ENCODE measurements at places on chromosomes 3 and 15.

- H3K27ac ChIP-seq: no peak overlapping the region
- H3K36me3 ChIP-seq: no peaks in the 10 kb centered on the region
- no peak for DNase-seq
- no peaks in the 10 kb centered on the region for H3K4me1 ChIP-seq
Measured at GRCh38 chr3:186519021-186519658, 25.0 kb downstream of the CRYGS start.

DNA sequence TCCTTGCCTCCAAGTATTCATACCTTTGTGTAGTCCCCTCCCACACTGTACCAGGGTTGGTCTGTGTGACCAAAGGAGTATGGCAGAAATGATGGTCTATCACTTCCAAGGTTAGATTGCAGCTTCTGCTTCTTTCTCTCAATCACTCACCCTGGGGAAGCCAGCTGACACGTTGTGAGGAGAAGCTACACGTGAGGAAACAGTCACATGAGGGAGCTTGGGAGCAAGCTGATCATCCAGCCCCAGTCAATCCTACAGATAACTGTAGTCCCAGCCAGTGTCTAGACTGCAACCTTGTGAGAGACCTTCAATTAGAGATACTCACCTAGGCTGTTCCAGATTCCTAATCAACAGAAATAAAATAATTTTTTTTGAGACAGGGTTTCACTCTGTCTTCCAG, 6.2 kb upstream of the ZNF774 start:
- H3K27ac ChIP-seq: no peak overlapping the region
- H3K27me3 ChIP-seq: no peaks in the 10 kb centered on the region
- H3K4me3 ChIP-seq: no peak overlapping the region
- peaks cover 19% of the 10 kb centered on the region for H3K4me1 ChIP-seq

- H3K36me3 ChIP-seq: no peaks in the 10 kb centered on the region
- H3K27me3 ChIP-seq: no peaks in the 10 kb centered on the region
- no peaks in the 10 kb centered on the region for H3K4me1 ChIP-seq
- no peak overlapping the region for H3K4me3 ChIP-seq
- no peak for DNase-seq
Measured at GRCh38 chr15:57134851-57135250, 216.4 kb downstream of the TCF12 start.

- no peaks in the 10 kb centered on the region for H3K27me3 ChIP-seq
- H3K36me3 ChIP-seq: no peaks in the 10 kb centered on the region
- H3K4me3 ChIP-seq: no peak overlapping the region
- peak; percentile 26 for DNase-seq
- no peak overlapping the region for H3K27ac ChIP-seq
Measured at GRCh38 chr15:25179673-25180511, 225.1 kb downstream of the SNRPN start.

DNA sequence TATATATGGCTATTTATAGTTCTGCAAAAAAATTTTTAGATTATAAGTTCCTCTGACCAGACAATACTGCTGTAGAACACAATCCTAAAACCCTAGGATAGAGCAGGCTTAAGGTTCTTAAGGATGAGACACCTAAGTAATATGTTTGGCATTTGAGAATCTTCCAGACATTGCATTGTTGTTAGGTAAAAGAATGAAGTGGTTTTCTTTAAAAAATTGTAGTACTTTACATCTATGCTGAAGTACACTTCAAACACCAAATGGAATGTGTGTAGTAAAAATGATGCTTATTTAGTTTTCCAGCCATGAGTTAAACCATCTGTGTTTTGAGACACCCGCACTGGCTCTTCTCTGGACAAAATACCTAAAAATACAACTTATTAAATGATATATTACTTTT, 857.7 kb downstream of the OTOL1 start:
- no peak overlapping the region for H3K27ac ChIP-seq
- no peaks in the 10 kb centered on the region for H3K27me3 ChIP-seq
- H3K36me3 ChIP-seq: no peaks in the 10 kb centered on the region
- DNase-seq: no peak
- H3K4me3 ChIP-seq: no peak overlapping the region

- H3K4me1 ChIP-seq: no peaks in the 10 kb centered on the region
- no peak overlapping the region for H3K4me3 ChIP-seq
- H3K27ac ChIP-seq: no peak overlapping the region
- H3K36me3 ChIP-seq: no peaks in the 10 kb centered on the region
- H3K27me3 ChIP-seq: no peaks in the 10 kb centered on the region
Measured at GRCh38 chr3:139295040-139295439, 48.8 kb upstream of the MRPS22 start.

GRCh38 chr3:48299746-48300712, 33.4 kb downstream of the SPINK8 start:
- no peaks in the 10 kb centered on the region for H3K27me3 ChIP-seq
- peak overlapping the region; percentile 80 for H3K4me3 ChIP-seq
- H3K27ac ChIP-seq: peak overlapping the region; percentile 96

DNA sequence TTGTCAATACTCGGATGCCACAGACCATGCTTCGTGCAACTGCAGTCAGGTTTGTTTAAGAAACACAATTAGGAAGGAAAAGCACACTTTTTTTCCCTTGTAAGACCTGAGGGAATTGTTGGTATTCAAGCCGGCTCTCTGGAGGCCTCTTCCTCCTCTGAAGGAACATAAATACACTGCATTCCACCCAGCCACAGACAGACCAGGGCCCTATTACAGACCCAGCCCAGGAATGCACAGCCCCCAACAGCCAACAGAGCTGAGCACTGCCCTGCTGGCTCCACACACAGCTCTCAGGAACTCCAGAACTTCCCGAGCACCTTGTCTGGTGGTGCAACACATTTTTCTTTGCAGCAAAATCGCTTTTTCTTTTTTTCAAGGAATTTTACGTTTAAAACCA, 488.7 kb upstream of the PROK2 start:
- H3K36me3 ChIP-seq: no peaks in the 10 kb centered on the region
- no peak for DNase-seq
- H3K4me3 ChIP-seq: no peak overlapping the region
- H3K4me1 ChIP-seq: peaks cover 51% of the 10 kb centered on the region
- H3K27ac ChIP-seq: no peak overlapping the region

DNA sequence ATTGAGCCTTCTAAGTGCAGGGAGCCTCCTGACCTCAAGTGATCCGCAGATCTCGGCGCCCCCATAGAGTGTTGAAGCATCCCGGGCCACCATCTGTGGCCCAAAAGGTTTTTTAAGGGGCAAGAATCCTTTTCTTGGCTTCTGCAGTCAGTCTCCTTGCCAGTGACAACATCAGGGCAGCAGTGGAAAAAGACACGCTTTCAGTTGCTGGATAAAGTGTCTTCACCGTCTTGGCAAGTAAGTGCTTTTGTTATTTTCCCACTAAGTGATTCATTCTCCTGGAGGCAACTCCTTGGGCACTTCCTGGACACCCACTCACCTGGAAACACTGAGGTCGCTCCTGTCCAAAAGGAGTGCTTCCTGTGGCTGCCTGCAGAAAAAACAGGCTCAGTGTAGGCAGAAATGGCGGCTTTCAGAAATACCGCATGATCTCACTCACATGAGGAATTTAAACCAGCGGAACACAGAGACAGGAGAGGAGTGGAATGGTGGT, 71.7 kb upstream of the ABHD2 start:
- H3K27me3 ChIP-seq: no peaks in the 10 kb centered on the region
- peak overlapping the region; percentile 78 for H3K27ac ChIP-seq
- H3K36me3 ChIP-seq: no peaks in the 10 kb centered on the region
- no peak for DNase-seq
- no peaks in the 10 kb centered on the region for H3K4me1 ChIP-seq

GRCh38 chr3:158732856-158733200, 571 bp upstream of the RARRES1 start:
- peak overlapping the region; percentile 55 for H3K4me3 ChIP-seq
- peak overlapping the region; percentile 67 for H3K27ac ChIP-seq
- no peak for DNase-seq

DNA sequence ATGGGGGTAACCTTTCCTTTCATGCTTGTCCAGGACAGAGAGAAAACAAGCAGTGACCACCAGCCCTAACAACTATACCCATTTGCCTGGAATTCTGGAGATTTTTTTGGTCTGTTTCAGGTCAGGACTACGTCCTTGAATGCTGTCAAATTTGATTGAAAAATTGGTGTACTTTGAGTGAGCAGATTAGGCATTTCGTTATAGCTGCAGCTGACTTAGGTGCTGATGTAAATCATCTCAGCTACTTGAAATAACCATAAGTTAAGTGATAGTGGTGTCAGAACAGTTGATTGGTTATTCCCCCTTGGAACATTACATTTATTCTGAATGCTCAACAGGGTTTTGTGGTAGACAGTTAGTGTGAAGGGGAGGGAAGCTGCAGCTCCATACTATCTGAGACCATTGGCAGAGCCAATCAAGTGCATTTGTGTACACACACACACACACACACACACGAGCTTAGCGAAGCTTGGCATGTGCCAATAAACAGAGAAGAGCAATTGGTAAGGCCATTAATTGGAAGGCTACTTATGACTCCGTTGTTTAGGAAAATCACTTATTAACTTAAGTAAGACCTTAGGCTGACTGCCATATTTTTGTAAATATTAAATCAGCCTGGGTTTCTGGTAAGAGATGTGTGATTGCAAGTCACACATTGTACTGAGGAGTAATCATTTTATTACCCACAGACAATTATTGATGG, 447.8 kb downstream of the MFSD1 start:
- no peak for DNase-seq
- no peaks in the 10 kb centered on the region for H3K27me3 ChIP-seq
- no peak overlapping the region for H3K27ac ChIP-seq
- H3K36me3 ChIP-seq: no peaks in the 10 kb centered on the region
- no peak overlapping the region for H3K4me3 ChIP-seq
- H3K4me1 ChIP-seq: no peaks in the 10 kb centered on the region

DNA sequence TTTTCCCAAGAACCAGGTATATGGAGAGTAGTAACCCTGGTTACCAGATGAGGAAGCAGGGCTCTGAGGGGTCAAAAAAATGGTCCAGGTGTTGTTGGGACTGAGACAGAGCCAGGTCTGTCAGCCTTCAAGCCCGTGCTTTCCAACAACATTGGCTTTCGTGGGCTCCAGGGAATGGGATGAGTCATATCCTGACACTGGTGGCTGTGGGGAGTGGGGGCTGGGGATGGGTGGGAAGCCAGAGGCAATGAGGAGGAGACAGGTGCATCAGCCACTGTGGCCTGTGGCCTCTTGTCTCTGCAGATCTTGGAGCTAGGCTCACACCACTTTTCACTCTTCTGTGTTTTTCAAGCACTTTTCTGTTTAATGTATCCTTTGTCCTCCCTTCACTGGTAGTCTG, 38.2 kb downstream of the CORO2B start:
- no peak for DNase-seq
- no peak overlapping the region for H3K27ac ChIP-seq
- no peaks in the 10 kb centered on the region for H3K27me3 ChIP-seq

DNA sequence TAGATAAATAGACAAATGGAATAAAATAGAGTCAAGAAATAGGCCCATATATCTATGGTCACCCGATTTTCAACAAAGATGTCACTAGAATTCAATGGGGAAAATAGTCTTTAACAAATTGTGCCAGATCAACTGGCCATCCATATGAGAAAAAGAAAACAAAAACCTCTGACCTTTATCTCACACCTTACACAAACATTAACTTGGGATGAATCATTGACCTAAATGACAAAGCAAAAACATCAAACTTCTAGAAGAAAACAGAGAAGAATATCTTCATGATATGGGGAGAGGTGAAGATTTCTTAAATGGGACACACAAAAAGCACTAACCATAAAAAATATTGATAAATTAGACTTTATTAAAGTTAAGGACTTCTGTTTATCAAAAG, 31.9 kb downstream of the ITGA11 start:
- H3K27me3 ChIP-seq: no peaks in the 10 kb centered on the region
- no peak overlapping the region for H3K4me3 ChIP-seq
- H3K4me1 ChIP-seq: no peaks in the 10 kb centered on the region
- H3K36me3 ChIP-seq: no peaks in the 10 kb centered on the region

- H3K36me3 ChIP-seq: no peaks in the 10 kb centered on the region
- H3K4me3 ChIP-seq: no peak overlapping the region
- H3K4me1 ChIP-seq: no peaks in the 10 kb centered on the region
- H3K27ac ChIP-seq: no peak overlapping the region
Measured at GRCh38 chr3:101381809-101382208, 61.4 kb upstream of the IMPG2 start.

- H3K4me3 ChIP-seq: no peak overlapping the region
- H3K27ac ChIP-seq: peak overlapping the region; percentile 84
- no peaks in the 10 kb centered on the region for H3K36me3 ChIP-seq
- H3K4me1 ChIP-seq: peaks cover 79% of the 10 kb centered on the region
- no peaks in the 10 kb centered on the region for H3K27me3 ChIP-seq
Measured at GRCh38 chr3:122973893-122974615, 53.5 kb downstream of the SEMA5B start.

DNA sequence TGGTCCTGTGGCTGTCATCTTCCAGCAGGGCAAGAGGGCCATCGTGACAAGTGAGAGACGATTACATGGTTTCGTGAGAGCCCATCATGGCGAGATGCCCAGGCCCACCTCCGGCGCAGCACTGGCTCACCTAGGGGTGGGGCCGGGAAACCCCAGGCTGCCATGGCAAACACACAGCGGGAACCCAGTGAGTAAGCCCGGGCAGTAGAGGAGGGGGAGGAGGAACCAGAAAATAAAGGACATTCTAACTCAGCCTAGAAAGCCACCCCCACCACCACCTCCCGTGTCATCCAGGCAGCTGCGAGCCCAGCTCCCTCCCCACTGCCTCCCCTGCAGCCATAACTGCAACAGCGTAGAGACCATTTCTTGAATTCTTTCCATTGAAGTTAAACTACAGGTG, 52.3 kb downstream of the PCSK6 start:
- H3K4me3 ChIP-seq: no peak overlapping the region
- H3K27ac ChIP-seq: no peak overlapping the region
- no peaks in the 10 kb centered on the region for H3K36me3 ChIP-seq
- H3K4me1 ChIP-seq: peaks cover 16% of the 10 kb centered on the region

GRCh38 chr15:70283511-70283910, 185.8 kb upstream of the TLE3 start:
- peaks cover 12% of the 10 kb centered on the region for H3K4me1 ChIP-seq
- no peaks in the 10 kb centered on the region for H3K36me3 ChIP-seq
- H3K4me3 ChIP-seq: no peak overlapping the region
- H3K27ac ChIP-seq: no peak overlapping the region
- no peaks in the 10 kb centered on the region for H3K27me3 ChIP-seq

DNA sequence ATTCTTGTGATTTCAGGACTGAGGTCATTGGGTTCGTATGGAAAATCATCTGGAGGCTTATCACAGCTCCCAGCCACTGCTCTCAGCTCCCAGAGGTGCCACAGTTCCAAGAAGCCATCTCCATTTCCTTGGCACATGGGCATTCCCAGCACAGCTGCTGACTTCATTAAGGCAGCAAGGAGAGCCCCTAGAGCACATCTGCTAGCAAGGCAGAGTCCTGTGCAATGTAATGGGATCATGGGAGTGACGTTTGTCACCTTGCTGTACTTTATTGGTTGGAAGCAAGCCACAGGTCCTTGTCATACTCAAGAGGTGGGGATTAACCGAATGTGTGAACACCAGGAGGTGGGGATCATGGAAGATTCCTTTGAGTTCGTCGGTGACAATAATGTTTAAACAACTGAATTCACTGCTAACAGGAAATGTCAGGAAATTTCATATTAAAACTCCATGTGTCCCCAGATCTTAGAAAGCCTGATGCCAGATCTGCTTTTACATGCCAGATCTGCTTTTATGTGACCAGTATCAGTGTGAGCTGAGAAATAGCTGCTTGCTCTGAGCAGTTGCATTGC, 148.8 kb downstream of the GABRG3 start:
- no peak overlapping the region for H3K27ac ChIP-seq
- no peaks in the 10 kb centered on the region for H3K36me3 ChIP-seq
- H3K4me1 ChIP-seq: no peaks in the 10 kb centered on the region

- peaks cover 9% of the 10 kb centered on the region for H3K4me1 ChIP-seq
- H3K27me3 ChIP-seq: no peaks in the 10 kb centered on the region
- DNase-seq: no peak
Measured at GRCh38 chr3:48852151-48852550, 4.5 kb upstream of the PRKAR2A start.

All from right atrium auricular region (tissue), 2 donors.